Fibroblast of skin of right biceps (primary cell): ENCODE measurements at places on chromosomes 4 and X.

DNA sequence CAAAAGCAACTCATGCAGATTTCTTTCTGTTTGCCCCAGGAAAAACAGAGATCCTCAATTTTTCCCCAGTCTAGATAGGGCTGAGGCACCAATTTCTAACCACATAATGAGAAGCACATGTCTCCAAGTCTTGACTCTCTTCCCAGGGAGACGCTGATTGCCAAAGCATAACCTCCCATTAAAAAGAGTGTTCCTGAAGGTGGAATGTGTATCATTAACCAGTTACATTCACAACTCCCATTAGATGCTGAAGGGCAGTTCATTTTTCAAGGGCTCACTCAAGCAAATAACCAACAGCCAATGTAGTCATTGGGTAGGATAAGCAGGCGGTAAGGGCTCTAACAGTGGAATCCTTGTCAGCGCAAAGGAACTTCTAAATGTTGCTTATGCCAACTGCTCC is 27.5 kb downstream of the TMEM47 start:
- peak; percentile 72 for DNase-seq

GRCh38 chrX:136211766-136212556 is 39.2 kb downstream of the MAP7D3 start:
- DNase-seq: peak; percentile 20

GRCh38 chr4:148061141-148061481 is 329.2 kb downstream of the ARHGAP10 start:
- no peak for DNase-seq

DNA sequence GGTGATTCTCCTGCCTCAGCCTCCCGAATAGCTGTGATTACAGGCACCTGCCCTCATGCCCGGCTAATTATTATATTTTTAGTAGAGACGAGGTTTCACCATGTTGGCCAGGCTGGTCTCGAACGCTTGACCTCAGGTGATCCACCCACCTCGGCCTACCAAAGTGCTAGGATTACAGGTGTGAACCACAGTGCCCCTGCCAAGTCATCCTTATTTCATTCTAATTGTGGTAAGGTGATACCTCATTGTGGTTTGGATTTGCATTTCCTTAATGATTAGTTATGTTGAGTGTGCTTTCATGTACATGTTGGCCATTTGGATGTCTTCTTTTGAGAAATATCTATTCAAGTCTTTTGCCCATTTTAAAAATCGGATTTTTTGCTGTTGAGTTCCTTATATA is 93.0 kb downstream of the USP9X start:
- no peak for DNase-seq

GRCh38 chrX:133415276-133416105 is at the start of gene GPC4:
Gene GPC4, minus strand, starts transcription at chrX:133415489. Its CDS starts 524 bp downstream, at chrX:133414965.
- DNase-seq: peak; percentile 78

- peak; percentile 82 for DNase-seq
These were observed 68.8 kb upstream of the SLC7A11 start for GRCh38 chr4:138310991-138311390.

- DNase-seq: no peak
These were observed 132.8 kb upstream of the BMP3 start for GRCh38 chr4:80897537-80898303.

GRCh38 chr4:184331268-184331995 is 113.8 kb upstream of the ENPP6 start:
- DNase-seq: no peak

- no peak for DNase-seq
These were observed 763.0 kb downstream of the DMD start for GRCh38 chrX:32448320-32448719.

DNA sequence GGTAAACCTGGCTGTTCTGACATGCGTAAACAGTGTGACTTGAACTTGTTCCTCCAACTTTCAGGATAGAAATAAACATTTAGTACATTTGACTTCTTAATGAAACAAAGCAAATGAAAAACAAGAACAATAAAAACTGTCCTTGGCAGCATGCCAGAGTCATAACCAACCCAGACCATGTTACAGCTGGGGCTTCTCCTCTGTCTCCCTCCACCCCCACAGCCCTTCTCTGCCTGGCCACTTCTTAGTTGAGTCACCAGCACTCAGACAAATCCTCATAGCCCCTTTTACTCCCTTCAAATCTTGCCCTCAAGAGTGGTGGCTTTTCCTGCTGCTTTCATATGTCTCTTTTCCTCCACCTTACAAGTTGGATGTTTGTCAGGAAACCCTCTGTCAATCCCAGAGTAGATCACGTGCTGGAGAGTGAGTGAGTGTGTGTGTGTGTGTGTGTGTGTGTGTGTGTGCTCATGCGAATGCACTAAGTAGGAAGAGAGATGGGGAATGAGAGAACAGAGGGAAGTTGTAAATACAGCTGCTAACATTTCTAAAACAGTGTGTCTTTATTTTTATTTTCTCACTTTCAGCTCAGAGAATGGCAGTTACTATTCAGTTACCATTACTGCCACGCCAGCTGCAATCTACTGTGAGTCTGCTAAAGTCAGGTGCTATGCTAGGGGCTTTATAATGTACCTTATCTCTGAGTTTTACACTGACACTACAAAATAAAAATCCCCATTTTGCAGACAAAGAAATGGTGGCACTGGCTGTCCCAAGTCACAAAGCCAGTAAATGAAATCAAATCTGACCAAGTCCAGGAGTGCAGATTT is 15.0 kb downstream of the SCARB2 start:
- peak; percentile 79 for DNase-seq

DNA sequence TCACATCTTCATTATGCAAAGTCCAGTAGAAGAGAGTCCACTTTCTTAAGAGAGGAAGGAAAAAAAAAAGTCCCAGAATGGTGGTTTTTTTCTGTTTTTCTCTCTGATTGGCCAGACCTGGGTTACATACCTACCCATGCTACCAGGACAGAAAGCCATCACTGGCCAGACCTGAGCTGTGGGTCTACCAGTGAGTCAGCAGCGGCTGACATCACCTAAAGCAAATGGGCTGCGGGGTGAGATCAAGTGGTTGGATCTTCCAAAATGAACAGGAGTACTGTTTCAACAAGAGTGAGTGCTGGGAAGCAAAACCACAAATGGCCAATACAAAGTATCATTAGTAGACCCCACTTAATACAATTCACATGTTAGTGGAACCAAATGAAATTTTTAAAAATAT is 1.6 kb upstream of the NDST3 start:
- peak; percentile 25 for DNase-seq

- DNase-seq: no peak
These were observed 51.5 kb upstream of the TBC1D9 start for GRCh38 chr4:140807491-140808252.

GRCh38 chr4:137702512-137702911 is 170.2 kb upstream of the PCDH18 start:
- DNase-seq: no peak

DNA sequence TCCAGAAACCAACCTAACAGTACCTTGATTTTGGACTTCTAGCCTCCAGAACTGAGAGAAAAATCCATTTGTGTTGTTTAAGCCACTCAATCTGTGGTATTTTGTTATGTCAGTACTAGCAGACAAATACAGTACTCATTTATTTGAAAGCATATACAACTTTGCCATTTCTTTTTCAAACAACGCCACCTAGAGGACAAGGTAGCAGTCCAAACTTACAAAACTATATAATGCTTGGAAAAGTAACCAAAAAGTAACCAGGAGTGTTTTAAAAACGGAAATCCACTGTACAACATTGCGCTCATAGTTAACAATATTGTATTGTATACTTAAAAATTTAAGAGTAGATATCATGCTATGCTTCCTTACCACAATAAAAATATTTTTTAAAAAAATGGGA is 37.0 kb upstream of the FGF13 start:
- DNase-seq: no peak

DNA sequence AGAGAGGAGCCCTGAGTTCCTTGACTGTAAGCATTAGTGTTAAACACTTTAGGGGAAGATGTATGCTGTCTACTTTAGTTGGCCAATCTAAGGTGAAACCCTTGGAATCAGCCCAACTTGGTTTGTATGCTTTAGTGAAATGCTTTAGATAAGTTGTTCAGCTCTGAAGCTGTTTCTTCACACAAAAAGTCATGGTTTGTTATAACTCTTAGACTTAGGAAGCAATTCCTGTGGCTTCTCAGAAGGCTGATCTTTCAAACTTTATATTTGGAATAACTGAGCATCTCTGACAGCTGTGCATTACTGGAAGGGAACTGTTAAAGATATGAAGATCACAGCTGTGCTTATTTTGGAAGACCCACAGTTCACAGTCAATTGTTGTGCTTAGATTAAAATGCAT is 714.1 kb downstream of the FAT4 start:
- no peak for DNase-seq

DNA sequence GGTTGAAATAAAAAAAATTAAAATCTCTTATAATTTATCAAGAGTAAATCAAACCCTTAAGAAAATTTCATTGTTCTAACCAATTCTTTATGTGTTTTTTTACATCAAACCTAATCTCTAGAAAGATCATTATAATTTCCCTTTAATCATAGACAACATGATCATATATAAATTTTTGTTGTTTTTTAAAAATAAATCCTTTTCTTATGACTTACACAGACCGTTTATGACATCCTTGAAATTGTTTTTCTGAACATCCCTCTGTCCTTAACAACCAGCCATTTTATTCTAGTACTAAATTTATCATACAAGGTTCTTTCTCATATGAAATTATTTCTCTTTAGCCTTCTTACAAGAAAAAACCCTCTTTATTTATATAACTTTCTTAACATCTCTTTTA is 62.7 kb upstream of the GABRE start:
- DNase-seq: no peak

- DNase-seq: peak; percentile 32
These were observed 141.6 kb downstream of the SPATA18 start for GRCh38 chr4:52192721-52193135.

DNA sequence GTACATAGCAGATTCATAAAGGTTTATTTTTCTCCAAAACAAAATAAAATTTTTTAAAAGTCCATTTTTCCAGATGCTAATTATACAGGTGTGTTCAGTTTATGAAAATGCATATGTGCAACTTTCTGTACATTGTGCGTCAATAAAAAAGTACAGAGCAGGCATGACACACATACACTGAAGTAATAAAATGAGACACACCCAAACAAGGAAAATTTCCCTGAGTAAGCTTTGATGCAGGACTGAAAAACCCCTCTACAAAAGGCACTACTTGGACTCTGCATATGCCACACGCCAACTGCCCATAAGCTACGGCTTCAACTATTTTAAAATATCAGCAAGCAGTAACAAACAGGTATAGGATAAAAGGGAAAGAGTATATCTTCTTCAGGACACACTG is 13.8 kb downstream of the ARAP2 start:
- DNase-seq: no peak

DNA sequence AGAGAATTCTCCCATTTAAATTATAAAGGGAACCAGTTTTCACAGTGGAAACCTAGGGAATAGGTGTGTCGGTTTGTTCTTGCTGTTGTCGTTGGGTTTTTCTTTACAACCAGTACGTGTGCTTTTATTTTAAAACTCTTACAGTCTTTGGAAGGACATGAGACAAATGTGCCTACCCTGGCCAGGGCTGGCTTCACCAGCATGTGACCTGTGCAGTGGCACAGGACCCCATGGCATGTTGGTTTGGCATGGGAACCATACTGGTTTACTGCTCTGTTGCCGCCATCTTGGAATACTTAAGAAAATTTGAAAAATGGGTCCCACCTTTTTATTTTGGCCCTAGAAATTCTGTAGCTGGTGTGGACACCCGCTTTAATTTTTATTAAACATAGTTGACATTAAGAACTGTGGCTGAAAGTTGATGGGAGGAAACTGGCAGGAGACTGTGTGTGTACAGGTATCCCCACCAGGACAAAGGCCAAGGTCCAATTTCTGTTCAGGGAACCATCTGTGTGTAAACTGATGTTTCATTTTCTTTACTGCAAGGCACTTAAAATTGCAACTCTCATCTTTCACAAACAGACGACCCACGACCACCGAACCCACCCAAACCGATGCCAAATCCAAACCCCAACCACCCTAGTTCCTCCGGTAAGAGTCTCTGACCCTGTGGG is 28.8 kb downstream of the CD99 start:
- DNase-seq: no peak
